ENCODE measurements at places on chromosomes 1 and 21. TPM values are rescaled to one million over a fixed set of nuclear protein-coding genes. Genes with fewer than 3 reads are reported as not detected.

Gene ZNF697
- 10.8 TPM for total RNA-seq

Gene ZSWIM5
- 12.3 TPM for total RNA-seq

Gene SLC45A1
- total RNA-seq, result 0.29 TPM

Gene EFNA3
- total RNA-seq, result 3.6 TPM

Gene UBE2U
- not detected for total RNA-seq

Gene EDEM3
- 20.1 TPM for total RNA-seq

Gene RHOU
- total RNA-seq, result 9.0 TPM

Gene PADI1
- not detected for total RNA-seq

Gene TSPAN1
- total RNA-seq, result not detected

Gene MRPL55
- total RNA-seq, result 57.6 TPM

Gene IL20
- not detected for total RNA-seq

Gene KLHDC7A
- total RNA-seq, result 7.2 TPM
